Activated effector memory CD4-positive, alpha-beta T cell treated with Interleukin-2 at 50 U/mL for 16 hours (primary cell): ENCODE measurements at places on chromosomes 4 and X.

- DNase-seq = no peak
These were observed 1.2 kb downstream of the C4orf50 start for GRCh38 chr4:6017030-6017429.

DNA sequence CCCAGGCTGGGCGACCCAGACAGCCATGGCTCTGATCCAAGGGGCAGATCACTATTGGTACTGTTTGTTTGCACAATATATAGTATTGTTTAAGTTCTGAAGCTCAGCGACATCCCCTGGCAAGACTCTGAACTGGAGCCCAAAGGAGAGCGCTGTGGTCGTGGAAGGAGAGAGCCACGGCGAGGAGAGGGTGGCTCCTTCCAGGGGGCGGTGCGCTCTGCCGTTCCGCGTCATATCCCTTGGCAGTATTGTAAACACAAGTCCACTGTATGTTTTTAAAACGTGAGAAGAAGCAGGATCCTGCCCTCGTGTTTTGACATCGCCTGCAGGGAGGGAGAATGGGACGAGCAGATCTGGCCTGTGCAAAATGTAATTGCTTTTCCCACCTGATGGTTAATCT is 185.5 kb downstream of the RAB28 start:
- no peak for DNase-seq

- no peak for DNase-seq
These were observed 383.3 kb downstream of the SMARCA1 start for GRCh38 chrX:129139837-129140598.

DNA sequence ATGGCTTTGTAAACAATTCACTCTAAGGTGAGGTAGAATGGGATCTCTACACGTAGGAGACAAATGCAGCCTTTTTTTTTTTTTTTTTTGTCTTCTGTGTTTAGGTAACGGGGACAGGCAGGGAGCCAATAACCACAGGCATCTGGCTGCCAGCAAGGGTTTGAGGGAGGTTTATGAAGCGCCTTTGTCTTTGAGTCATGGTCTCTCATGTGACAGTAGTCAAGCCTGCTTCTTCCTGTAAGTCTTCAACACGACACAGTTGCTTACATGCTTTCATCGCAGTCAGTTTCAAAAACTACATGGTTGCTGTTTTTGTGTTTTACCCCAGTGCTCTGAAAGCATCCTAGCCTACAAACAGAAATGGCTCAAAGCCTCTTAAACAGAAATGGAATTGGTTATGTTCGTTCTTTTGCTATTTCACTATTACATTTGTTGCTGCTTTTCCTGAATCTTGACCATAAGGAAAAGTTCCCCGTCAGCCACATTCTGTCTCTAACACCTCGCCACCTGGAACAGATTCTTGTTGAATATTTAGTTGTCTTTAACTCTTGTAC is 127.8 kb upstream of the METTL14 start:
- DNase-seq = no peak

DNA sequence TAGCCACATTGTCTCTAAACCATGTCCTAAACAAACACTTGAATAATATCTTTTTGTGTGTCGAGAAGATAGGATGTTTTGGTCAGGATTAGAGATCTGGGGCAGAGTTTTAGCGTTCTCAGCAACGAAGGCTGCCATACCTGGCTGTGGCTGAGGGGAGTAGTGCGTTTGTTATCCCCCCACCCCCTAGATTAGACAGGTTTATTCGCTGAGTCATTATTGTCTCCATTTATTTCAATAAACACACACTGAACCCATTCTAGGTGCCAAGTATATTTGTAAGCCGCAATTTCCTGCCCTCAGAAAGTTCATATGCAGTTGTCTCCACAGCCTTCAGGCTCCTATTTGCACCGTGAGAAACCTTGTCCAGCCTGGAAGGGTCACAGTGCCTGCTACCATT is 1684.8 kb upstream of the TENM3 start:
- no peak for DNase-seq

GRCh38 chr4:135249024-135249423 is 1047.4 kb upstream of the PABPC4L start:
- no peak for DNase-seq
